ENCODE measurements at places on chromosomes 2 and 18.

DNA sequence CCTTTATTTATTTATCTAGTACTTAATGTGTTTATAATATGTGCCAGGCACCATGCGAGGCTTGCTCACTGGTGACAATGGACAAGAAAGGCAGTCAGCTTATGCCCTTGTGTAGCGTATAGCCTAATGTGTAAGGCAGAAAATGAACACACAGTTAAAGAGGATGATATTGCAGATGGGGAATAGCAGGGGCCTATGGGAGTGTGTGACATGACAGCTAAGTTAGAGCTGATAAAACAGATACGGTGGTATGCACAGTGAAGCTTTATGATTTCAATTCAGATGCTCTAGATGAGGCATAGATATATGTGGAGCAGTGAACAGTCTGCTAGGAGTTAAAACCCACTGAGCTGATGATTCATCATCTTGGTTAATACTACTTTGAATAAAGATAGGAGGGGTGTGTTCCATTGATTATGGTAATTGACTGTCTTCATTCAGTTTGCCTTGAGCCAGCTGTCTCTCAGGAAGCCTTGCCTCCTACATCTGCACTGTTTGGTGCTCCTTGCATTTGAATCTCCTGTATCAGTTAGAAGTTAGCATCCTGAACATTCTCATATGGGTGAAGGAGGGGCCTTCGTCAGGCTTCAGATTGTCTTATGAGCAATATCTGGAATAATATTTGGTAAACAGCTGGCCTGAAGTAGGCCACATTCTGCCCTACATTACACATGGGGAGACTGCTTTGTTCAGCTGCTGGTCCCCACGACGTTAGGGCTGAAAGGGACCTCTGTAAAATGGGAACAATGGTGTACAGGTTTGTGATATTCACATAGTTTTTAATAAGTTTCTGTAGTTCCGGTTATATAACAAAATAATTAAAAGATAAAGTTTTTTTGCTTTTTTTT is 13.2 kb downstream of the MAP4K4 start:
- DNase-seq, result no peak

GRCh38 chr18:35038881-35039491 is 2.2 kb upstream of the MAPRE2 start:
- no peak for DNase-seq

DNA sequence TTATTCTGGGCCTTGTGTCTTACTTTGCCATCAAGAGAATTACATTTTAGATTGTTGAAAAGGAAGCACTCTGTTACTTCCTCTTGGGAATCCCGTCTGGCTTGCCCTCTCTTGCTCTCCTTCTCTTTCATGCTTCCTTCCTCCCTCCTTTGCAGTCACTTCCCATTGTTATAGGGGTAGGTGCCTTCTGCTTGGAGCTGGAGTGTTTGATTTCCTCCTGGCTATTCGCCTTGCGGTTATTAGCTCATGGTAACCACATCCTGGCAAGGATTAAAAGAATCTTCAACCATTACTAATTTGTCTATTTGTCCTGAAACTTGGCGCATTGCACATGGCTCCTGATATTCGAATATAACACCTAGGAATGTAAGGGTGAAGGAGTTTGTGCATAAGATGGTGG is 115.0 kb downstream of the CERS6 start:
- no peak for DNase-seq

DNA sequence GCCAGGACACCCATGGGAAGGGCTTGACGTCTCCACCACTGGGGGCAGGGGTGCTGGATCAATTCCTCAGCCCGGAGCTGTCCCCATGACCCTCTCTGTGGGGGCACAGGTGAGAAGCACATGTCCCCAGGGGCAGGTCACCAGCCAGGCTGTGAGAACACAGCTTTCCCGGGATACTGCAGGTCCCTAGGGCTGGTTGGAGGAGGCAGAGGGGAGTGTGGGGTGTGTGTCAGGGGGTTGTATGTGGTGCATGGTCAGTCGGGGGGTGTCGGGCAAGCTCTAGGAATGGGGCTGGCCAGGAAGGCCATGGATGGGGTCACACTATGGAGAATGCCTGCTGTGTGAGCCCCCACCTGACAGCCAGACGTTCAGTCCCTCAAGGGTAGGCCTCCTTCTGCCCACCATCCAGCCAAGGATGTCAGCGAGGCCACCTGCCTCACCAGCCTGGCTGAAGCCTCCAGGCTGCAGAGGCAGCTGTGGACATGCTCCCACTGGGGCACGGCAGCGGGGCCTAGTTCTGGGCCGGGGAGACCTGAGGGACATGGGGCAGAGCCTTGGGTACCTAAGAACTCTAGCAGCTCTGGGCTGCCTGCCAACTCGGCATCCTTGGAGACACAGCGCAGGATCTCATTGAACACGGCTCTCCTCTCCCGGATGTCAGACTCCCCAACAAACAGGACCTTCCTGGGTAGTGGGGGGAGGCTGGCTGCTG is 10.3 kb downstream of the HS1BP3 start:
- DNase-seq, result no peak

GRCh38 chr2:98935777-98936352 is at the start of gene CRACDL:
CRACDL (minus strand) TSS chr2:98936225; CDS start chr2:98846800, 89,425 bp downstream.
- DNase-seq, result peak; percentile 84

DNA sequence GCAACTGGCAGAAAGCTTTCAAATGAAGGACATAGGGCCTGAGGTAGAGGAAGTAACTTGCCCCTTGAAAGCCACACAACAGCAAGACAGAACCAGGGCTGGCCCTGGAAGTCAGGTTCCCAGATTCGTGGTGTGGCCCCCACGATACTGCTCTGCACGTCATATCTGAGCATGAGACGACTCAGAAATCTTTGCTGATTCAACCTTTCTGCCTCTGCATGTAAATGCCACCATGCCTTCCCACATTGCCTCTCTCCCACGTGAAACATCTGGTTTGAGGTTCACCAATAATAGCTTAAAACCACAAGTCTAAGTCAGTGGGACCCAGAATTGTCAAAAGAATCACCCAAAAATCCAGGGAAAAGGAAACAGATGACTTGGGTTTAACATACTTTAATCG is 214.0 kb upstream of the TRIB2 start:
- no peak for DNase-seq

DNA sequence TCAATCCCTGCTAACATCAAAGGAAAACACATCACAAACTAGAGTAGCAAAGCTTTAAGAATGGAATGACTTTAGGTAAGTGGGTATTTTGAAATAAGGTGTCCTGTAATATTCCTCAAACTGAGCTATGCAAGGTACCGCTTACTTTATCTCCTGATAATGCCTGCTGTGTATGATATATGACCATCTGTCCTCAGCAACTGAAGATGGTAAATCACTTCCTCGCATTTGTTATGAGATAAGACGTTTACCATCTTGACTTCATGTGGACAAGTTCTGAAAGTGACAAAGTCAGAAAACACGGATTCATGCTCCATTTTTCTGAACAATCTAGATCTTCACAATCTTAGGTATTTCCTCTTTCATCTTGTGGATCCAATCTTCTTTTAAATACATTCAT is 49.3 kb upstream of the PTPRM start:
- no peak for DNase-seq

GRCh38 chr18:63142594-63143225 is 176.9 kb downstream of the BCL2 start:
- DNase-seq, result no peak

GRCh38 chr2:124325667-124326440 is 300.8 kb downstream of the CNTNAP5 start:
- no peak for DNase-seq

DNA sequence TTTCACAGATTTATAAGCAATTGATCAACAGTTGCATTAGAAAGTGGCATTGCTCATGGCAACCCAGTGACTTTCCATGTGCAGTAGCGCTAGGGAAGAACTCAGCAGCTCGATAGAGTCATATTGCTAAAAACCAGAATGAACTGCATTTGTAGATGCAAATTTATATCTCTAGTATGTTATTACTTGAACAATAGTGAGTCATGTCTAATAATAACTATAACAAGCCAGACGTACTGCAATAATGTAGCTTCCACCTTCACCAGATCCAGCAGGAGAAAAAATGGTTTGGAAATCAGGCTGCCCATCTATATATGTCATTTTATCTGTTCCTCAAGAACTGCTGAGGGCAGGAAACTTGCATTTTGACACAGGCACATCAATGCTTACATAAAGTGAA is 66.5 kb upstream of the FIGN start:
- DNase-seq, result no peak

DNA sequence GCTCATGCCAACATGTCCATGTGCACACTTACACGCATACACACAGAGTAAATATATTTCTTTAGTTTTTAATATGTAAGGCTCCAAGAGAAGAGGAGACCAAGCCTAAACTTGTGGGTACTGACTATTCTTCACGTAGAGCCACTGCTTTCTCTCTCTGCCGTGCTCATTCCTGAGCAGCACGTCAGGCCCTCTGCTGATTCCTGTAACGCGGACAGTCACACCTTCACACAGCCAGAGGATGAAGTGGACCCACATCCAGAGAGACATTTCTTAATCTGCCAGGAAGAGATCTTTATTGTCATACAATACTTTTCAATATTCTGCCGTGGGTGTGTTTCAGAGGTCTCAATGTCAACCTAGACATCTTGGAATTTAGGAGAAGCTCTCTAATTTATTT is 560.7 kb downstream of the STK39 start:
- no peak for DNase-seq

DNA sequence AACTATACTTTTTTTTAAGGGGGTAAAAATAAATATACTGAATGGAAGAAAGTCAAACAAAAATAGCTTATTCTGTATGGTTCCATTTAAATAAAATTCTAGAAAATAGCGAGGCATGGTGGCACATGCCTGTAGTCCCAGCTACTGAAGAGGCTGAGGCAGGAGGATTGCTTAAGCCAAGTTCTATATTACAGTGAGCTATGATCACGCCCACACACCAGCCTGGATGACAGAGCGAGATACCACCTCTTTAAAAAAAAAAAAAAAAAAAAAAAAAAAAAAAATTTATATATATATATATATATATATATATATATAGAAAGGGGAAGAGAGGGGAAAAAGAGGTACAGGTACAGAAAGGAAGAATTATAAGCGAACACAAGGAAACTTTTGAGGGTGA is 77.7 kb downstream of the MEMO1 start:
- DNase-seq, result no peak

- no peak for DNase-seq
Measured at GRCh38 chr18:45802814-45803492, 22.5 kb upstream of the SIGLEC15 start.

DNA sequence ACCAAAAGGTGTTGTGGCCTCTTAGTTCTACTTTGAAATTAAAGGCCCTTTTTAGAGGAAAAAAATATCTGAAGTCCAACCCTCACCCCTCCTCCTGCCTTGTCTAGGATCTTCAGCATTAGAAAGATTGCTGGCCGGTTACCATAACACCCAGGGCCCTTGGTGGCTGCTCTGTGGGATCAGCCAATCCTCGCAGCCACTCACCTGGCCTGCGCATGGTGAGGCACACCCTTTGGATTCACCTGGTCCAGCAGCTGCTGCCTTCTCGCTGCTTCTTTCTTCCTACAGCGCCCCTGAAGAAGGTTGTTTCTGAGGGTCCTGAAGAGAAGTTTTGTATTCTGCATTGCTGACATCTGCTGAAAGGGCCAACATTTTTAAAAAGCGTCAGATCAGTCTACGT is 25.2 kb downstream of the DYTN start:
- DNase-seq, result no peak

- DNase-seq, result no peak
Measured at GRCh38 chr18:23276451-23276850, 141.2 kb downstream of the CABLES1 start.

Data from posterior cingulate gyrus (tissue), 11 donors.